NCI-H1930 (cell line): ENCODE measurements at places on chromosomes 5 and 9.
A peak's percentile ranks its signal among the peaks of the same experiment; 100 is the strongest.

GRCh38 chr5:163825661-163826060 is 320.2 kb downstream of the MAT2B start:
- DNase-seq = no peak

DNA sequence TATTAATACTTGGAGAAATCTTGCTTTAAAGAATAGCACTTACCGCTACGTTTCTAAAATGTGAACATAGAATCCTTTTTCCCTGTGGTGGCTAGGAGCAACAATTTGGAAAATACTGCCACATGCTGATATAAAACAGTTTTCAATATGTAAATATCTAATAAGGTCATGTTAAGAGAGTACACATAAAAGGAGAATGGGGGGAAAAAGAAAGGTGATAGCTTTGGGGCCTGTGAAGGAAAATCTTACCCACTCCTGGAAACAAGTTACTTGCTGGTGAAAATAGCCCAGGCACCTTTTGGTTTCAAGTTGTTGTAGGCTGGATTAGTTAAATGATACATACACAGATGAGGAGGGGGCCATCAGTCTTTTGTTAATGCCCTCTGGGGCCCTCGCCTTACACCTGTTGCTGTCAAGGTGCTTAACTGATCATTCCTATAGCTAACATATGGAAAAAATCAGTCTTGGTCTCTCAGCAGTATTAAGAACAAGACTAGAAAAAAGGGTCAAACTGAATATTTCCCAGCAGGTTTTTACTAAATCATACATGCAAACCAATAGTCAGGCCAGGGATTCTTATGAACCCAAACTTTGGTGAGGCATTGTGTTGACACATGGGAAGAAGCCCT is 24.1 kb downstream of the FYB1 start:
- no peak for DNase-seq

DNA sequence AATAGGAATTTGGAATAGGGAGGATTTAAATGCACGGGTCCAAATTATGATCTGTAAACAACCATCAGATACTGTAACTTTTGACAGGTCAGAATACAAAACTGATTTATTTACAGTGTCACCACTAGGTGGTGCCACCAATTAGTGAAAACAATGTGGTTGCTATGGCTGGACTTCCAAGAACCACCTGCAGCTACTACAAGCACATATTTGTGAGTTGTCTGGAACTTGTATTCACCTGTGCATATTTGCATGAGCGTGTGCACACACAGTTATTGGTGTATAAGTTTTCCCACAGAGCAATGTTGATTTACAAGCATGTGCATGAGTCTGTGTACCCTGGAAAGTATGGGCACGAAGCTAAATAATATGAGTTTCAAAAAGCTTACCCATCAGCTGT is 3.0 kb upstream of the HRCT1 start:
- peak; percentile 40 for DNase-seq

GRCh38 chr9:128998462-128998861 is 29.7 kb downstream of the SH3GLB2 start:
- DNase-seq = no peak

- DNase-seq = no peak
Measured at GRCh38 chr5:136212252-136212721, 19.3 kb upstream of the SMIM32 start.

DNA sequence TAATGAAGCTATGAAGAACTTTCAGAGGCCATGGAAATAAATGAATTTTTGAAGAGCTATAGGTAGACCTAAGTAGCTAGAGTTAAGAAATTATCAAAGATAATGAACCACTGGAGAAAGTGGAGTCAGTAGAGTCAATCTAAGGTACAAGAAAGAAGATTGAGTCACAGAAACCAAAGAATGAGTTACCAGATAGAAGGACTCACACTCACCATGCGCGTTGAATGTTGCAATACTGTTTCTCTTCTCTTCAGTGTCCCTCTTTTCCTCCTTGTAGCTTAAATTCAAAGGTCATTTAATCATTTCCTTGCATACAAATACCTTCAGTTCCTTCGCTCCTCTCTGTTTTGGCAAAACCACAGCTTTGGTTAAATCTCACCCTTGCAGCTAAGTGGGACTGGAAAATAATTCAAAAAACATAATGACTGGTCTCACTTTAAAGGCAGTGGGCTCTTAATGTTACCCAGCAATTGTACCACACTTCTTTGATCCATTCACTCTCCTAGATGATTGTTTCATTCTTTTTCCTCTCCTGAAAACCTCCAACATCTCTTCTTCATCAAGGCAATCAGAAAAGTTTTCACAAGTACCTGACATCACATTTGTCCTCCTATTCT is 58.3 kb downstream of the NIPBL start:
- no peak for DNase-seq

DNA sequence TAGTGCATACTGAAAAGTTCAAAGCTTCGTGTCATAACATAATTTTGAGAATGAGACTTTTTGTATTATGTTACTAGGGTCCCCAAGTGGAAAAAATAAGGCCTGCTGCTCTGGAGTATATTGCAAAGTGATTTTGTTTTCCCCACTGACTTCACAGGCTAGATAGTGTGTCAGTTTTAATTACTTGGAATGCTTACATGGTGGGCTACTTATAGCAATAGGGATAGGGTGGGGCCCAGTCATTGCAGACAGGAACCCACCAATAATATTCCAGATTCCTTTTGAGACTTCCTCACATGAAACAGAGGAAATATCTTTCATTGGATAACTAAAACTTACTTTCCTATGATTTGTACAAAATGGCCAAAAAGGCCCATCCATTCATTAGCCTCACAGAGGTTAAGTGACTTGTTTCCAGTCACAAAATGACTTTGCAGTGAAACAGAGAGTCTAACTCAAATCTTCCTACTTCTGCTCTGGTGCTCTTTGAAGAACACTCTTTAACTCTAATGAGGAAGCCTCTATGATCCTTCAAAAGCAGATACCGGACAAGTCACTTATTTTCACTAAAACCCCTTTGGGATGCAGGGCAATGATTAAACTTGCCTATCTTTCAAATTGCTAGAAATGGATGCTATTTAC is 16.2 kb upstream of the MEF2C start:
- DNase-seq = no peak

GRCh38 chr9:133589454-133590227 is 19.5 kb downstream of the FAM163B start:
- DNase-seq = no peak
